ENCODE measurements at places on chromosomes 7 and 10.

GRCh38 chr7:130880668-130881067 is 146.7 kb upstream of the KLF14 start:
- no peak for DNase-seq

GRCh38 chr10:119149729-119150128 is 15.8 kb downstream of the SFXN4 start:
- no peak for DNase-seq

DNA sequence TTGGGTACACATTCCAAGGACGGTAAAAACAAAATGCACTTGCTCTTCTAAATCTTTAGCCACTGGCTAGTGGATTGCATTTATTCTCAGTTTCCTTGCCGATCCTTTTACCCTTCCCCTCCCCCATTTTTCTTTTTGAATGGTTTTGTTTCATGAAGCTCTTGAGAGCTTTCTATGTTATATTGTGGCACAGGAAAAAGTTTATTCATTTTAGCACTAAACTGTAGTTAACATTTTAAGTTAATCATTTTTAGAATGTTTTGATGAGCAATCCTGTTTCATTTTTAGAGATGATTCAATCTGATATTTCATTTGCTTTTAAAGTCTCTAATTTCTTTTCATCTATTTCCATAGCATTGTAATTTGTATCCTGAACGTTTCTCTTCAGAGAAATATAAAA is 24.0 kb downstream of the ZEB1 start:
- no peak for DNase-seq

DNA sequence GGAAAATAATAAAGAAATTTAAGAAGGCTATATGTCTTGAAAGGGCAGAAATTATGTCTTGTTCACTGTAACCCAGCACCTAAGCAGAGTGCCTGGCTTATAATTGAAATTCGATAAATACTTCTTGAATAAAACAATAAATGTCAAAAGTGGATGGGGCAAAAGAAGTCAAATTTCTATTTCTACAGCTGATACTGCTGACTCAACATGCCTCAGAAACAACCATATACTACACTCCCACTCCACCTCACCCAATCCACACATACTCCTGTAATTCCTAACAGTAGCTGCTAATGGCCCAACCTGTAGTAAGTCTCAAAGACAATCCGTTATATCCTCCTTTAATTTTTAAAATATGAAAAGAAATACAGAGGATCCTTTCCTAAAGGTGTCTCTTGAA is 48.1 kb upstream of the LRRN3 start:
- DNase-seq, result no peak

DNA sequence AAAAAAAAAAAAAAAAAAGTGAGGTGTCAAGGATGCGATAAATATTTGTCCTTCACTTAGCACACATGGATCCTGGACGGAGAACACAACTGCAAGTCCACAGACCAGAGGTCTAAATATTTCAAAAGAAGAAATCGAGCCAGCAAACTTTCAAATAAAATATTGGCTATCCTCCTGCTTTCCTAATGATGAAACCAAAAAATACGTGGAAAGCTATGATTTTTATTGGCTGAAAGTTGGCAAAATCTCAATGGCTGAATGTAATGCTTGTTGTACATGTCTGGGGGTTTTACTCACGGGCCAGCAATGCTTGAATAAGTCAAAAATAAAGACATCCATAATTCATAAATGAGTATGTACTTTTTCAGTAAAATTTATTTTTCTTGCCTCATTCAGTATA is 19.0 kb upstream of the MGMT start:
- DNase-seq, result no peak

GRCh38 chr7:117907049-117907640 is 33.9 kb upstream of the CTTNBP2 start:
- no peak for DNase-seq

DNA sequence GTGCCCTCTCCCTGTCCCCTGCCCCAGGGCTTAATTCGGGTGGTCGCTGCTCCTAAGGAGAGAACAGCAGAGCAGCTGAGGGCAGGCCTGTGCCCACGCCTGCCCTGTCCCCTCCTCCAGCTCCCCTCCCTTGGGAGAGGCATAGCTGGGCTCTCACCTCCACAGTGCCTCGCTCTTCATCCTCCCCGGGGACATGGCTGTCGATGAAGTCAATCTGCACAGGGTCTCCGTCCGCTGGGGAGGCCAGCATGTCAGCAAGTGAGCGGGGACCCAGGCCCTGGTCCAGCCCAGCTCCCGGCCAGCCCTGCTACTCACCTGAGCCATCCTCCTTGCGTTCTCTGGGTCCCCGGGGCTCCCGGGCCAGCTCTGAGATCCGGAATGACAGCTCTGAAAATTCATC is 3.8 kb upstream of the SAP25 start:
- DNase-seq, result no peak

DNA sequence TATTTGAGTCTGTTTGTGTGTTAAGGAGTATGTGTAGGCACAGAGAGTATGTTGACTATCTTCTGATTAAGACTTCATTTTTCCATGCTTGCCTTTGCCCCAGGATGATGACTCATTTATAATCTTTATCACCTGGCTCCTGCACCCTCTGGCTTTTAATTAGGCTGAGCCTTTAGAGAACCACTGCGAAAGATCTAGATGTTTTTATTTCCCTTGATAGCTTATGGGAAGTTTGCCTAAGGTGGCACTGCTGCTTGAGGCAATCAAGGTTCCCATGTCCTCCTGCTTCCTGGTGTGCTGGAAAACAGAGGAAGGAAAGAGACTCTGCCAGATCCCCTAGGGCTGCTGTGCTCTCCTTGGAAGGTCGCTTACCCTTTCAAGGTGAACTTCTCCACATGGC is 114.6 kb downstream of the ARL4A start:
- DNase-seq, result no peak

GRCh38 chr7:157150882-157151281 is 12.2 kb downstream of the UBE3C start:
- no peak for DNase-seq

GRCh38 chr10:99809931-99810615 is 27.6 kb downstream of the ABCC2 start:
- DNase-seq, result no peak

GRCh38 chr7:147818317-147818716 is 772.2 kb upstream of the C7orf33 start:
- no peak for DNase-seq

- DNase-seq, result no peak
Observed at GRCh38 chr10:118036281-118036875, 10.4 kb downstream of the RAB11FIP2 start.

GRCh38 chr10:45265996-45266395 is 49.4 kb downstream of the OR13A1 start:
- DNase-seq, result no peak

DNA sequence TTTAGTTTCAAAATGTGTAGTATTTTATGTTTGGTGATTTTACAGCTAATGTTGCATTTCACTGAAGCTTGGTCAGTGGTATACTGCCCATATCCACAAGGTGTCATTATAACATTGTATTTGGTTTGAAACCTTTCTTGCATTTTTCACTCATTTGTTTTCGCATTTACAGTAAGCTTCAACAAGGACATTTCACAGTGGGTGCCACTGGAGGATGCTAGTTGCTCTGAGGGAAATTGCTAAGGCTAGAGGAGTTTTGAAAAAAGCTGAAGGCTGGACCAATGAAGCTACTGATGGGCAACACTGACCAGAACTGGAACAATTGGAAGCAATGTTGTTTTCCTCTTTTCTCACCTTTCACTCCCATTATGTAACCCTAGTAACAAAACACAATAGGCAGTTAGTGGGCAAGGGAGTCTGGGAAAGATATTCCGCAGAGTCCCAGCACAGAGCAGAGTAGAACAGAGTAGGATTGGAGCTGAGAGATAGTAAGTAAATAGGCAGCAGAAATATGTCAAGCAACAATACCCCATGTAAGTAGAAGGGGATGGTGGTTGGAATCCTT is 23.6 kb upstream of the SRI start:
- peak; percentile 32 for DNase-seq

- DNase-seq, result no peak
Observed at GRCh38 chr7:7565018-7565680, 1.5 kb upstream of the MIOS start.

DNA sequence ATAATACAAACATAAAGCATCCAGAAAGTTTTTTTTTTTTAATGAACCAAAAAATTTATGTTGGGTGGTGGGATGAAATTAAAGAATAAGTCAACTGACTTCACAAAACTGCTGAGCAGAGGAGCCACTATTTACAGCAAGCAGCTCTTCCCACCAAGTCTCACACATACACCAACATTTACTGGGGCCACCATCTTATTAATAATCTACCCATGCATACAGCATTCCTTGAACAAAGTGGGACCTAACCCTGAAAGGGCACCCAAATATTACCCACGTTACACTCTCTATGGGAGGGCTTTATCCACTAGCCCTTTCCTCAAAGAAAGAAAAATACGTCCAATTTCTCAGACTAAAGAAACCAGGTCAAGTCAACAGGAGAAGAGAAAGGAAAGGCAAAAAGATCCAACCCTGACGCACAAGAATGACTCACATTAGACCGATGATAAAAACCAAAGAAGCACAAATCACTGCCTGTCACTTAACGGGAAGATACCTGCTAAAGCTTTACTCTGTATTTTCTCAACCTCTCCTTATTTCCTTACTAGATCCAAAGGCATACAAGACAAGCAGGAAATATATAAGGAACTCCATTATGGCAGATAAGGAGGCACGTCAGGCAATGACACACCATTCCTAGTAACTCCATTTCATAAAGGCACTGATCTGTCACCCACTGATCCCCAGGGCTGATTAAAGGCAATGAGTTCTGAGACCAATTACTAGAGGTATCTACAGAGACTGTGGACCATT is 141.8 kb upstream of the ASAH2 start:
- DNase-seq, result no peak

DNA sequence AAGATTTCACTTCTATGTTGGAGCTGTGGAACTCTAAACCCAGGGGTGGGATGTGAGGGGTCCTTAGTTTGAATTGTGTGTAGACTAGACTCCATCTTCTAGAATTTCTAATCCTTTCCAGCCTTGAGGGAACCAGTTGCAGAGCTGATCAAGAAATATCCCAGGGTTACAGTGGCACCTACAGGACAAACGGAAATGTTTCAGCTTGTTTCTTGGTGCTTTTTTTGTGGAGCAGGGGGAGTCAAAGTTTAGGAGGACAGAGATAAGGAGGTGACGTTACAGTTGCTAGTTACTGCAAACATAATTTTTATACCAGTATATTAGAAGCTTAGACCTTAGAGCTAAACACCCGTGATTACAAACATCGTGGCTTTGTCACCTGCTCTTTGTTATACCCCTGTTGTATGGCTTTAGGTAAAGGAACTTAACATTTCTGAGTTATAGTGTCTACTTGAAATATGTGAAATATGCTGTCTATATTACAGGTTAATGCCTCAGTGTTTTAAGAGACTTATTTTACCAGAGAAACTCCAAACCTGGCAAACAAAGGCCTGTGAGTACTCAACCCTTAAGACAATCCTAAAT is 84.5 kb upstream of the DYNC1I1 start:
- no peak for DNase-seq

- DNase-seq, result no peak
Observed at GRCh38 chr10:31359979-31360378, 41.0 kb downstream of the ZEB1 start.

GRCh38 chr10:17961551-17962422 is 10.1 kb downstream of the SLC39A12 start:
- DNase-seq, result no peak

- DNase-seq, result no peak
Observed at GRCh38 chr7:1197997-1198625, 34.6 kb upstream of the UNCX start.

DNA sequence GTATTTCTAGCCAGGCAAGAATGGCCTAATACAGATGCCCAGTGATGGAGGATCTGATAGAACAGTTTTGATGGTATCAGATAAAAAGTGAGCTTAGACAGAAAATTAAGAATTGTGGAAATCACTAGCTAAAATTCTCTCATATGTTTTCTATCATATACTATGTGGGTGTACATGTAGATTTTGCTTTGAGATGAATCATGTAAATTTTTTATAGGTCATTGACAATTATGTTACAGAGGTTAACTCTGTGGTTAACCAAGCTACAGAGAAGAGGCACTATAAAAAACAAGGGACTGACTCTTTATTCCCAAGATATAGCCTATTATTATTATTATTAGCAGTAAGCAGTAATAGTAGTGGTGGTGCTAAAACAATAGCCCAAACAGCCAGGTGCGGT is 156.5 kb downstream of the ITGA8 start:
- no peak for DNase-seq
